NCI-H187 treated with DMSO at 0.1 percent for 48 hours (cell line): ENCODE measurements at places on chromosomes 13 and 19.

DNA sequence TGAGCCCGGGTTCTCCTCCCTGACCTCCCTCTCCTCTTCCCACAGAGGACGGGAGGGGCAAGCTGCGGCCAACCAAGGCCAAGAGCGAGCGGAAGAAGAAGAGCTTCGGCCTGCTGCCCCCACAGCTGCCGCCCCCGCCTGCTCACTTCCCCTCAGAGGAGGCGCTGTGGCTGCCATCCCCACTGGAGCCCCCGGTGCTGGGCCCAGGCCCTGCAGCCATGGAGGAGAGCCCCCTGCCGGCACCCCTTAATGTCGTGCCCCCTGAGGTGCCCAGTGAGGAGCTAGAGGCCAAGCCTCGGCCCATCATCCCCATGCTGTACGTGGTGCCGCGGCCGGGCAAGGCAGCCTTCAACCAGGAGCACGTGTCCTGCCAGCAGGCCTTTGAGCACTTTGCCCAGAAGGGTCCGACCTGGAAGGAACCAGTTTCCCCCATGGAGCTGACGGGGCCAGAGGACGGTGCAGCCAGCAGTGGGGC, 162.2 kb downstream of the KDM4B start:
- DNase-seq: no peak

DNA sequence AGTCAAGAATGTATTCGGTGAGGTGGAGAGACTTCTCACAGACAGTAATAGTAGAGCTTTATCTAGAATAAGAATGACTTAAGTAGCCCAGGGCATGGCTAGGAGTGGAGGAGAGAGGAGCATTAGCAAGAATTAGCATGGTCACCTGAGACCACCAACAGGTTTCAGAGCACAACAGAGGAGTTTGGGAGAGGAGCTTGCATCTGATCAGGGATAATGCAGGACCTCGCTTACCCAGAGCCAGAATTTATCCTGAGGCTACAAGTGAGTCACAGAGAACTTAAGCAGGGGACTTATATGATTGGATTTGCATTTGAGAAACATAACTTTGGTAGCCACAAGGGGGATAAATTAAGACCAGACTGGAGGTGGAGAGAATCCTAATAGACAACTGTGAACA, 102.1 kb upstream of the FNDC3A start:
- DNase-seq: no peak

- DNase-seq: no peak
Observed at GRCh38 chr13:61695147-61695546, 279.5 kb upstream of the PCDH20 start.

- no peak for DNase-seq
Observed at GRCh38 chr19:39166571-39167391, 30.0 kb upstream of the NCCRP1 start.

GRCh38 chr13:73683746-73684145, 450.5 kb downstream of the KLF12 start:
- no peak for DNase-seq

DNA sequence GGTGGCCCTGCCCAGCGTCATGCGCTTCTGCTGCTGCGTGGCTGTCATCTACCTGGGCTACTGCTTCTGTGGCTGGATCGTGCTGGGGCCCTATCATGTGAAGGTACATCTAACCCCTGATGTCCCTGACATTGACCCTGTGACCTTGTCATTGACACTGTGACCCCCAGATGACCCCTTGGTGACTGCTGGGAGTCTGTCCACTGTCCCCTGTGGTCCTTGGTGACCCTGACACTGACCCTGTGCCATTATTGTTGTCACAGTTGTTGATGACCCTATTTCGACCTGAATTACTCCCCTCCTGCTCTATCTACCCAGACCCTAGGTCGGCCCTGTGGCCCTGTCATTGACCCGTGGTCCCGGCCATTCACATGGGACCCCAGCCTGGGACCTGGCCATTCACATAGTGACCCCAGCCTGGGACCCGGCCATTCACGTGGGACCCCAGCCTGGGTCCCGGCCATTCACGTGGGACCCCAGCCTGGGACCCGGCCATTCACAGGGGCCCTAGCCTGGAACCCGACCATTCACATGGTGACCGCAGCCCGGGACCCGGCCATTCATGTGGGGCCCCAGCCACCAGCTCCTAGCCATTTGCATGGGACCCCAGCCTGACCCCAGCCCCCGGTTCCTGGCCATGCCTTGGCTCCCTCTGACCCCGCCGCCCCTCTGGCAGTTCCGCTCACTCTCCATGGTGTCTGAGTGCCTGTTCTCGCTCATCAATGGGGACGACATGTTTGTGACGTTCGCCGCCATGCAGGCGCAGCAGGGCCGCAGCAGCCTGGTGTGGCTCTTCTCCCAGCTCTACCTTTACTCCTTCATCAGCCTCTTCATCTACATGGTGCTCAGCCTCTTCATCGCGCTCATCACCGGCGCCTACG, 5.7 kb upstream of the PNPLA6 start:
- no peak for DNase-seq

GRCh38 chr13:53060840-53061490, 32.4 kb downstream of the OLFM4 start:
- DNase-seq: no peak

DNA sequence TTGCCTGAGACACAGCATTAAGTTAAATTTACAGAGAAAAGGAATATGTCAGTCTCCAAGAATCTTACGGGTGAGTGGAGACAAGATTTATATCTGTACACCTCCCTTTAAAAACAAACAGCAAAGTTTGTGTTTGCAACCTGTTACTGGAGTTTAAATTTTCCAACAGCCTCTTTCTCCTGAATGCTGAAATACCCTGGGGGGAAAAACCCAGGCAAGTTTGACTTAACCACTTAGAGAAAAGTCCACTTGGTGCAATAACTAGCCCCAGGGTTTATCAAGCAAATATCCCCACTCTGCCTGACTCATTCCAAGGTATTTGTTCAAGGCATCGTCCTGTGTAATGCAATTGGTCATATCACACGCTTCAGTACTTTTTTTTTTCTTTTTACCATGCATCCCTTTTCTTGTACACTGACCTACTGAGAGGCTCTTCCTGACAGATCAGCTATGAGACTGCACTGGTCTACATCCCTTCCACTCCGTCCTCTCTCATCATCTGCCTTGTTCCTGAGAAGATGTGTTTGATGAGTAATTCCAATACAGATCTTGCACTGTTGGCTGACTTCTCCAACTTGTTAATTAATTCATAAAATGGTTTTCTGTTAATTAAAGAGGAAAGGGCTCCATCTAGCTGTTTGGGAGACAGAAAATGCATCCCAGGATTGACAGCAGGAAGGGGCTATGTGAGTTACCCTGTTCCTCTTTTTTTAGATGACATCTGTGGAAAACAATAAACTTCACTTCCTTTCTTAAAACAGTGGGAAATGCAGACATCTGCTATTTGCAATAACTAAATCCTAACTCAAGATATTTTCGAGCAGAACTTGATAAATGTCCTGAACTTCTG, 212.5 kb upstream of the IRS2 start:
- DNase-seq: no peak

DNA sequence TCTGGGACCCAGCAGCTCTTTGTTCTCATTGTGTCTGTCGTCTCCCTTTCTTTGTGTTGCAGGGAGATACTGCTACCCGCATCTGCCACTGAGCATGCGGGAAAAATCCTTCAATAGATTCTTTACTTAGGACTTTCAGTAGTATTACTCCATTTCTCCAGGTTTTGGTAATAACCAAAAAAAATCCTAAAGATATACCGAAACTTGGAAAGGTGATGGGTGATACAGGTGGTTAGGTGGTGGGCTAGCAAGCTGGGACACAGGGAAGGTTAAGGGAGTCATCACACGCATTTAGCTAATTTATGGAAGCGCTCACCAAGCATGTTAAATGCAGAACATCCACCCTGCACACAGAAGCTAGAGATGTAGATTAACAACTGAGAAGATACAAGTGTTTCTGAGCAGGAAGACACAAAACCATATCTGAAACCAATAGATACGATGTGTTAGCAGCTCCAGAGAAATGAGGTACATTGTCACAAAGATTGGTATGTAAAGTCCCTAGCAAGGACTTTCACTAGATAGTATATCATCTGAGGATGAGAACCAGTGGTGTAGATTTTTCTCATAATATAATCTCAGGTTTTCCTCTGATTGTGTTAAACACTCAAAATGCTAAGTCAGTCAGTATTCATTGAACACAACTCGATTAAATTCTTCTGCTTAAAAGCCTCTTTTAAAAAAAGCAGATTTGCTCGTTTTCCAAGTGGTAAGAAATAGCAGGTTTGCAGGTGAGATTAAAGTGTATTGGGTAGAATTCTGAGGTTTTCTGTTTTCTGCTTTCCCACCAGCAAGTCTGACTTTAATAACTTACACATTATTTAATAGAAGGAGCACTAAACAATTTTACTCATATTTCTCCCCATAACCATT, 1.2 kb upstream of the SLAIN1 start:
- DNase-seq: peak; percentile 51

- DNase-seq: no peak
Observed at GRCh38 chr13:33799950-33800592, 17.9 kb upstream of the RFC3 start.
